GM04504 (cell line): ENCODE measurements at places on chromosomes 13 and 19.

DNA sequence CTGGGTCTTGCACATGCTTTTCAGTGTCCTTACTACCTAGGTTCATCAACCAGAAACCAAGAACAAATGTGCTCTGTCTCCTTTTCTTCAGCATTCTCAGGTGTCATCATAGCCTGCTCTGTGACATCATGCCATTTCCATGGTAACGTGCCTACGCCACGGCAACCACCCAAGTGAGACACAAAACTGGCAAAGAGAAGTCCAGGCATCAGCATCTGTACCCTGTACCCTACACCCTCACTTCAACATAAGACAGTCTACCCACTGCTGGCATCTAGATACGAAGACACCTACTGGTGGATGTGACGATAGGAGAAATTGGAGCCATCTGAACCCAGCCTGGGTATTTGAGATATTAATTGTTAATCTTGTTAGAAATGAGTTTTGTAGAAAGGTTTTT is 13.3 kb downstream of the ZC3H4 start:
- no peak for DNase-seq

DNA sequence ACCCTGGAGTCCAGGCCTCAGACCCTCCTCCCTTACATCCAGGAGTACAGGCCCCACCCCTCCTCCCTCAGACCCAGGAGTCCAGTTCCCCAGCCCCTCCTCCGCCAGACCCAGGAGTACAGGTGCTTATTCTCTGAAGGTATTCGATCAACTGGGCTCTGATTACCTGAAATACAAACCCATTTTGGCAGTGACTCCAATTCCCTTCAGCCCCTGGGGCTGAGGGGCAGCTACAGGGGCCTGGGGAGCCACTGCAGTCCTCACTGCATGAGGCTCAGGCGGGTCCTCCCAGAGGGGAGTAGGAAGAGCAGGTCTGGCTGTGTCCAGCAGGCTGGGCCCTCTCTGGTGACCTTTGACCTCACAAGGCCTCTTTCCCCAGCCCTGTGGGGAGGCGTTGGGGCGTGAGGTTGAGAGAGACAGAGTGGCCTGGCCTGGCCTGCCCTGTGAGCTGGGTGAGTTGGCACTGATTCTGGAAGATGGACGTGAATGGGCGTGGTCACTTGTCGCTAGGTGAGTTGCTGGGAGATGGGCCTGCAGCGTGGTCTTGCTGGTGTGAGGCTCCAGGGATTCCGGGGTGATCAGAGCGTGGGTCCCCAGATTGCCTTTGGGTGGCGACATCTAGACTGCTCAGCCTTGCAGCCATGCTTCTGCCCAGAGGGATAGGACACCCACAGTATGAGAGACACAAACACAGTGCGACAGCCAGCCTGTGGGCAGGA is 3.1 kb downstream of the BCAT2 start:
- DNase-seq = no peak

DNA sequence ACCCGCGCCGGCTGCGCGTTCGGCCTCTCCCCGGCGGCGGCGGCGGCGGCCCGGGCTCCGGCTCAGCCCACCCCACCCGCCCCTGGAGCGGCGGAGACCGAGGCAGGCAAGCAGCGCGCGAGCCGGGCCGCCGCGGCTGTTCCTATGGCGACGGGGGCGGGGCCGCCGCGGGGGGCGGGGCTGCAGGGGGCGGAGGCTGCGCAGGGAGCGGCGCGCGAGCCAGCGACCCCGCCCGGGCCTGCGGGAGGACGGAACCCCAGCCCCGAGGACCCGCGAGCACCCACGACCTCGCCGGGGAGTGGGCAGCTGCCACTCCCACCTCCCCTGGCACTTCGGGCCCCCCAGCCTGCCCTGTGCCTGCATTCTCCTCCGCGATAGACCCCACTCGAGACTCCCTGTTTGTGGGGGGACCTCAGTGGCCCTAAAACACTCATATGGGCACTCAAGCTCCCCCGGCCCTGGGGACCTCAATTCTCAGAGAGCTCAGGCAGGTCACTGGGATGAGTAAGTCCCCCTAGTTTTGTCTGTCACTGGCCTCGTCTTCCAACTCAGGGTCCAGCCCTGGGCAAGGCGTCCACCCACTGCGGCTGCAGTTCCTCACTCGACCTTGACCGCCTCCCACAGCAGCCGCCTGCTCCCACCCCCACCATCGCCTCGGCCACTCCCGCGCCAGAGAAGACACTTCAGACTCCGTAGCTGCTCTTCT is at the start of gene CTXN1:
Gene CTXN1, minus strand, starts transcription at position 115 of the 706 bp plus-strand sequence. CDS start 597 bp downstream, outside the sequence.
- DNase-seq = no peak

DNA sequence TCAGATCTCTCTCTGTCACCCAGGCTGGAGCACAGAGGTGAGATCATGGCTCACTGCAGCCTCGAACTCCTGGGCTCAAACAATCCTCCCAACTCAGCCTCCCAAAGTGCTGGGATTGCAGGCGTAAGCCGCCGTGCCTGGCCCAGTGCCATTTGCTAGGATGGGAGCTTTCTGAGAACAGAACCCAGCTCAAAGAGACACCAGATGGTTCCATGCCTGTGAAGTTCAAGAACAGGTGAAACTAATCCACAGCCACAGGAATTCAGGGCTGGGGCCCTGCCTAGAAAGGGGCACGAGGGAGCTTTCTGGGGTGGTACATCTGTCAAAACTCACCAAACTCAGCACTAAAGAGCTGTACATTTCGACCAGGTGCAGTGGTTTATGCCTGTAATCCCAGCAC is 4.2 kb downstream of the SLC7A9 start:
- no peak for DNase-seq
